Thymus (tissue), 14 donors: ENCODE measurements at places on chromosomes 12 and 14. TPM values are rescaled to one million over a fixed set of nuclear protein-coding genes. Genes with fewer than 3 reads are reported as not detected.

DNA sequence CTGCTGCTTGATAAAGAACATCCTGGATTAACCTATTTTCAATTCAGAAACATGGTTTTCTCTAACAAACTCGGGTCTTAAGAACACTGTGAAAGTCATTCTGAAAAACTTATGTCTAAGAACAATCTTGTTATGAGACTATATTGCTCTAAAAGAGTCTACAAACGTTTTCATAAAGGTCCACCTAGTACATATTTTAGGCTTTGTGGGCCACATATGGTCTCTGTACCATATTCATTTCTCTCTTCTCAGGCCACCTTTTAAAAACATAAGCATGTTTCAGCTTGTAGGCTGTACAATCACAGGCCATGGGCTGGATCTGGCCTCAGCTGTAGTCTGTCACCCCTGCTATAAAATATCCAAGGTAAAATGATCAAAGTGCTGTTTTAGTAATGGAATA, 39.9 kb downstream of the PPP4R3A start:
- DNase-seq, result no peak

DNA sequence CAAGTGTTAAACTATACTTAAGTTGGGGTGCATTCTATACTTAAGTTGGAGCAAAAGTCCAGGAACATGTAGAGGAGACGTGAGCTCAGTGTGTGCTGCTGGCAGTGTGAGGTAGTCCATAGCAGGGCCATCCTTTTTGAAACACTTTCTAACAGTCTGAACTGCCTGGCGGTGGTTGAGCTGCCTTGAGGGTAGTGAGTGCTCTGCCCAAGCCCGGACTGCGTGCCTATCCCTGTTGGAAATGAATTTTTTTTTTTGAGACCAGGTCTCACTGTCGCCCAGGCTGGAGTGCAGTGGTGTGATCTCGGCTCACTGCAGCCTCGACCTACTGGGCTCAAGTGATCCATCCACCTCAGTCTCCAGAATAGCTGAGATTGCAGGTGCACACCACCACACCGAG, 14.1 kb downstream of the KCNH3 start:
- DNase-seq, result no peak

Gene RIPK3
- polyA plus RNA-seq, result 15.2 TPM

GRCh38 chr12:19223695-19224094, 94.2 kb downstream of the PLEKHA5 start:
- no peak for DNase-seq

GRCh38 chr12:80317307-80317706, 126.7 kb upstream of the PTPRQ start:
- DNase-seq, result no peak

DNA sequence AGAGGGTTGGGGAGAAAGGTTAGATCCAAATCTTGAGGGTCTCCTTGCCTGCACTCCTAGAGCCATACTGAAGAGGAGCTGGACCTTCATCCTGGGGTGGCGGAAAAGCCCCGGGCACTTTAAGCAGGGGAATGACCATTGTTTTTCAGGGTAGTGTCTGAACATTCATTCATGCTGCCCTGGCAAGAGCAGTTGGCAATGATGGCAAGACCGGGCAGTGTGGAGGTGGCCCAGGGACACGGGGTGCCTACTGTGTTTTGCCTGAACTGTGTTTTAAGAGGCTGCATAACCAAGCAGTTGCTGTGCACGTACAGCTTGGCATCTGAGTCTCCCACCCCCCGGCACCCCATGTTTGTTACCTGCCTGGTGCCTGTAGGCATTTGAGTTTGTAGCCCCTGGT, 14.7 kb downstream of the TPCN1 start:
- DNase-seq, result no peak

DNA sequence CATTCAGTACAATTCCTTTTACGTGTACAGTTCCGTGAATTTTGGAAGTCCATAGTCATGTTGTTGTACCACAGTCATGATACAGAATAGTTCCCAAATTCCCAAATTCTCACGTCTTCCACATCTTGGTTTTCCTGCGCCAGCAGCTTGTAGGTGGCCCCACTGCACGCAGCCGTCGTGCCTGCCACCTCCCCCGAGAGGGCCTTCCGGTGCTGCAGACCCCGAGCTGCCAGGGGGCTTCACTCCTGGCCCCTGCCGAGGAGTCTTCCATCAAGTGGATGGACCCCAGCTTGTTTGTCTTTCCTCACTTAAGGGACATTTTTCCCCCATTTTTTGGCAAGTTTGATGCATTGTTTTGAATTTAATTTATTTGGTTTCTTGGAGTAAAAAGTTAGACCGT, 16.8 kb downstream of the MTA1 start:
- DNase-seq, result no peak

GRCh38 chr12:93072340-93072739, 143.2 kb upstream of the EEA1 start:
- no peak for DNase-seq

DNA sequence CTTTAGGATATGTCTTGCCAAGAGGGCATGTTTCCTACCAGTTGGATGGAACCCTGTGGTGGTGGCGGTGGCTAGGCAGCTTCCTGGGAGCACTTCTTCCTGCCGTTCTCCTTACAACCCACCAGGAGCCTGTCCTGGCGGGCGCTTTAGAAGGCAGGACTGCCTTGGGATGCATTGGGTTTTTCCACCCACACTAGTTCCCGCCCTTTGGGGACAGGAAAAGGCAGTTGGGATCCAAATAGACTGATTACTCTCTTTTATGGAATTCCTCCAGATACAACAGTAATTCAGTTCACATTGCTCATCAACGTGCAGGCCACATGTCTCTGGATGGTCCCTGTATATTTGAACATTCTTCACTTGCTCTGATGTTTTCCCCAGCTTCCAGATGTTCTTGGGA, 305.7 kb upstream of the SSTR1 start:
- DNase-seq, result no peak

DNA sequence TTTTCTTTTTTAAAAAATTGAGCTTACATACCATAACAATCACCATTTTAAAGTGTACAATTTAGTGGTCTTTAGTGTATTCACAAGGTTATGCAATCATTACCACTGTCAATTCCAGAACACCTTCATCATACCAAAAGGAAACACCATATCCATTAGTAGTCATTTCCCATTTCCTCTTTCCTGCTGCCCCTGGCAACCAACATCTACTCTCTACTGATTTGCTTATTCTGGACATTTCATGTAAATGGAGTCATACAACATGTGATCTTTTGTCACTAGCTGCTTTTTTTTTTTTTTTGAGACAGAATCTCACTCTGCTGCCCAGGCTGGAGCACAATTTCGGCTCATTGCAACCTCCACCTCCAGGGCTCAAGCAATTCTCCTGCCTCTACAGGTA, 66.8 kb upstream of the CFL2 start:
- DNase-seq, result no peak

- DNase-seq, result no peak
Measured at GRCh38 chr12:5473076-5473782, 41.3 kb downstream of the NTF3 start.

Gene GSC
- polyA plus RNA-seq, result 0.27 TPM

- no peak for DNase-seq
Measured at GRCh38 chr12:49091056-49091835, 3.4 kb downstream of the DHH start.

DNA sequence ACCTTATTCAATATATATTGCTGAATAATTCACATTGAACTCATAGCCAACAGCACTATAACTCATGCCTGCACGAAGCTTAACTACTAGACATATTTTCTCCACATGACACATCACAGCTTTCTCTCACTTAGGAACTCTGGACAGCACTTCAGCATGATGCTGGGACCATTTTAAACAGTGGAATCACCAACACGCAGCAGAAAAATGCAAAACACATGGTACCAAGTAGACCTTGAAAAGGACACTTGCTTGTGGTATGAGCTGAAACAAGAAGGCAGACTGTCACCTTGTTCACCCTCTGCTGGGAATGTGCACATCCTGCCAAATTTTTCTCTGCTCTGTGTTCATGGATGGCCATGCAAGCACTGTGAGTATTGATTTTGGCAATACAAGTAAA, 34.8 kb upstream of the CD9 start:
- DNase-seq, result no peak

Gene POTEM
- polyA plus RNA-seq, result not detected

DNA sequence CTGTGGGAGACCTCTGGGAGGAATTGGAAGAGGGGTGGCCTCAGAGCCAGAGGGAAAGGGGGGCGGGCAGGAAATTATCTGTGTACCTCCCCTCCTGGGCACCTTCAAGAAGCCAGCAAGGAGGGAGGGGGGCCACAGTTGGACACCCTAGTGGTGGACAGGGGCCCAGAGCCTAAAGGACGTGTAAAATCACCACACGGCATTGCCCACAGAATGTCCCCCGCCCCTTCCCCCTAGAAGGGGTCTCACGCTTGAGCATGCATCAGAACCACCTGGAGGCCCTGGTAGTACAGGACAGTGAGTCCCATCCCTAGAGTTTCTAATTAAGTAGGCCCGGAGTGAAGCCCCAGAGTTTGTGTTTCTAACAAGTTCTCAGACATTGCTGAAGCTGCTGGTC, 8.2 kb downstream of the ENDOU start:
- DNase-seq, result no peak

DNA sequence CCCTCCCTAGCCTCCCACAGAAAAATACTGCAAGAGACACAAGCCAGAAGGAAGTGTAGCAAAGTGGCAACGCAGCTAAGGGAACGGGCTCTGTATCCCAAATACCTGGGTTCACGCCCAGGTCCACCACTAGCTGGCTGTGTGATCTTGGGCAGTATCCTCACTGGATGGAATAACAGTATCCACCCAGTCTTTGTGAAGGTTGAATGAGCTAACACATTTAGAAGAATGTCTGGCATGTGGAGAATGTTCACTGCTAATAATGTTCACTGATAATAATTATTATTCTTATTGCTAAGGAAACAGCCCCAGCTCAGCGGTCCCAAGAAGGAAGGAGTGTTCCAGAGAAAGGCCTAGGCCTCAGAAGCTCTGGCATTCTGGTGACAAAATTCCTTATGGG, 70.9 kb downstream of the VWF start:
- no peak for DNase-seq

GRCh38 chr14:69464829-69465228, 19.7 kb upstream of the PLEKHD1 start:
- DNase-seq, result no peak

DNA sequence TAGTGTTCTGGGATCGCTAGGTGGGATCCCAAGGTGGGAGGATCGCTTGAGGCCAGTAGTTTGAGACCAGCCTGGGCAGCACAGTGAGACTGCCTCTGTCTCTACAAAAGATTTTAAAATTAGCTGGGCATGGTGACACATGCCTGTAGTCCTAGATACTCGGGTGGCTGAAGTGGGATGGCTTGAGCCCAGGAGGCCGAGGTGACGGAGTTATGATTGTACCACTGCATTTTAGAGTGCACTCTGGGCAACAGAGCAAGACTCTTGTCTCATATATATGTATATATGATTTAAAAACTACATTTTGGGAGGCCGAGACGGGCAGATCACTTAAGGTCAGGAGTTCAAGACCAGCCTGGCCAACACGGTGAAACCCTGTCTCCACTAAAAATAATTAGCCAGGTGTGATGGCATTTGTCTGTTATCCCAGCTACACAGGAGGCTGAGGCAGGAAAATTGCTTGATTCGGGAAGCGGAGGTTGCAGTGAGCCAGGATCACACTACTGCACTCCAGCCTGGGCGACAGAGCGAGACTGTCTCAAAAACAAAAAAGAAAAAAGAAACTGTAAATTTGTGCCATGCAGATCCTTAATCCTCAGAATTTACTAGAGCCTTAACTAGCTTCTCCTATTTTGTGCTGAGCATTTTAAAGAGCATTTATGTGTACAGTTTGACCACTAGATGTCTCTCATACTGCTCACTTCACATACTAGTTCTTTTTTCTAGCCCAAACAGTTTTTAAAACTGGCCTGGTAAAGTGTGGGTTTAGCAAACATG, 114.8 kb downstream of the MON2 start:
- DNase-seq, result peak; percentile 28

- DNase-seq, result no peak
Measured at GRCh38 chr12:6262623-6263022, 47.9 kb upstream of the PLEKHG6 start.

Gene CLECL1
- 11.2 TPM for polyA plus RNA-seq

DNA sequence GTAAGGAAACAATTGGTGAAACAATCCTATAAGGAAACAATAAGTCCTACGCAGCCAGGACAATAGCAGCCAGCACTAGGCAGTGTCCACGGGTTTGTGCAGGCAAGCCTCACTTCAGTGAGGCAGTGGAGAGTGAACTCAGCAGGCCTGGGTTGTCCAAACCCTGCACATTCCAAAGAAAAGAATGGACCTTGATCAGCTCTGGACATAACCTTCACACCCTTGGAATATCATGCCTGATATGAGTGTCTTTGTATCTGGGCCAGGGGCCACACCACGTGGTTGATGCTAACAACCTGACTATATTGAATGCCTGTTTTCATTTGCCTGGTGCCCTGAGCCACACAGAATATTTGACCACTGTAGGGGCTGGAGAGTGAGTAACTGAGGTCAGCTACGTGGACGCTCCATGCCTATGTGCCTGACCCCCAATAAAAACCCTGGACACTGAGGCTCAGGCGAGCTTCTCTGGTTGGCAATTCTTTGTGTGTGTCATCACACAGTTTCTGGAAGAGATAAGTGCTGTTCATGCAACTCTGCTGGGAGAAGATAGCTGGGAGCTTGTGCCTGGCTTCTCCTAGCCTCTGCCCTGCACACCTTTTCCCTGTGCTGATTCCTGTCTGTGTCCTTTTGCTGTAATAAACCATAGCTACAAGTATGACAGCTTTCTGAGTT, 81.4 kb upstream of the NCOR2 start:
- no peak for DNase-seq

DNA sequence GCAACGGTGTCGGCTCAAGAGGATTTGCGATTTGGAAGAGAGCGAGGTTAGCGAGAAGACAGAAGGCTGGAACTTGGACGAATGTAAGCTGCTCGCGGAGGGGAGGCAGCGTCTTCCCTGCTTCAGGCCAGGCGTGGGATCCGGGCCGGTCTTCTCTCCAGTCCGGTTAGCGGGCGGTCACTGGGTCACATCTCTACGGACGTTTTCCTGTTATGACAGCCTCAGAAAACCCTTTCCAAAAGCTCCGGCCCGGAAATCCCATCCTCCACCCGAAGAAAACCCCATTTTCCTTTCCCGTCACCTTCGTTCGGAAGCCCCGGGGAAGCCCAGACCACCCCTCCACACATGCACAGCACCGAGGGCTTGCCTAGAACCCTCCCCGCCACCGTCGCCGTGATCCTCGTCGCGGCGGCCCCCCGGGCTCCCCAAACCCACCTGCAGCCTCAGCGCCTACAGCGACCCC, 268 bp downstream of the NDUFB1 start:
- DNase-seq, result no peak

- no peak for DNase-seq
Measured at GRCh38 chr14:57461777-57462320, 31.8 kb downstream of the CCDC198 start.

- no peak for DNase-seq
Measured at GRCh38 chr12:77973579-77973978, 142.9 kb downstream of the NAV3 start.
